Heart left ventricle (tissue), 16 donors: ENCODE measurements at places on chromosomes 2 and 18. TPM values are rescaled to one million over a fixed set of nuclear protein-coding genes. Genes with fewer than 3 reads are reported as not detected.

CFAP65 gene
- not detected for total RNA-seq

GRCh38 chr2:126145752-126146151 is 510.2 kb upstream of the GYPC start:
- H3K27me3 ChIP-seq, result no peaks in the 10 kb centered on the region
- no peak for DNase-seq
- H3K36me3 ChIP-seq, result no peaks in the 10 kb centered on the region

GRCh38 chr2:39492095-39492590 is 55.1 kb upstream of the MAP4K3 start:
- H3K27ac ChIP-seq, result peak overlapping the region; percentile 91
- no peaks in the 10 kb centered on the region for H3K27me3 ChIP-seq
- no peak for DNase-seq
- no peaks in the 10 kb centered on the region for H3K36me3 ChIP-seq
- H3K4me1 ChIP-seq, result peaks cover 27% of the 10 kb centered on the region

DNA sequence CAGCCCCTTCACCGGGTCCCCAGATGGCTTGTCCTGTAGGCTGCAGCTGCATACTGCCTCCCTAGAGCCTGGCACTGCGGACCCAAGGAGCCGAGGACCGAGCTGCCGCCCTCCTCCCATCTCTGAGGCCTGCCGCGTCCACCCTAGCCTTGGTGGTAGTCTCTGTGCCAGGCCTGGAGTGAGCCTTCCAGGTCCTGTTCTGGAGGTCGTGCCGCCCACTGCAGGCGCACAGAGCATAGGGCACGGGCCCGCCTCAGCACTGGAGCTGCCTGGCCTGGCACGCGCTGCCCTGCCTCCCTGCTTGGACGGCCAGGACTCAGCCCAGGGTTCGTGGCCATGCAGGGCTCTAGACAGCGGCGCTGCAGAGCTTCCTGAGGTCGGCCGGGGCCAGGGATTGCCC is 239.5 kb downstream of the DCDC2C start:
- no peak overlapping the region for H3K27ac ChIP-seq
- H3K4me1 ChIP-seq, result no peaks in the 10 kb centered on the region
- DNase-seq, result no peak
- no peak overlapping the region for H3K4me3 ChIP-seq

DNA sequence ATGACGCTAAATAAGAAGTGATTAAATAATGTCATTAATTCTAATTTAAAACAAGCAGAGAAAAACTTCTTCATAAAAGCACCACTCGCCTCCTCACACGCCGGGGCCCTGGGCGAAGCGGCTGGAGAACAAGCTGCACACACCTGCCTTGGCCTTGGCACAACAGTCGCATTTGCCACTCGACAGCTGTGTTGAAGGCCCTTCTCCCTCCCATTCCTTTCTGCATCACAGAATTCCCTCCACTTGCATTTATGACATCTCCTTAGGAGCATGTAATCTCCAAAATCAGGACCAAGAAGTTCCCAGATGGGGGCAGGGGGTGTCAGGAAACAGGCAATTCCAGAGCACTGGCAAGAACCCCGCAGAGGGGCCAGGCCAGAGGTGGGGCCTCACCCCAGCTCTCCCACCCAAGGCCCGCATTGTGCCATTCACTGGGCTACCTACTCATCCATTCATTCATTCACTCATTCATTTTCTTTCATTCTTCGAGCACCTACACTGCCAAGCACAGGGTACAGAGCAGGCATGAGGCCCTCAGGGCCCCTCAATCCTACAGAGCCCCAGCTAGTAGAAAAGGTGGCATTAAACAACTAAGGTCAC is 6.4 kb downstream of the HDAC4 start:
- no peak for DNase-seq
- H3K4me1 ChIP-seq, result peaks cover 6% of the 10 kb centered on the region
- H3K36me3 ChIP-seq, result no peaks in the 10 kb centered on the region
- H3K27ac ChIP-seq, result no peak overlapping the region
- no peak overlapping the region for H3K4me3 ChIP-seq

GRCh38 chr18:9735879-9736278 is 27.8 kb downstream of the RAB31 start:
- no peak overlapping the region for H3K4me3 ChIP-seq
- H3K27me3 ChIP-seq, result no peaks in the 10 kb centered on the region
- H3K27ac ChIP-seq, result no peak overlapping the region
- no peaks in the 10 kb centered on the region for H3K4me1 ChIP-seq
- peaks cover 3% of the 10 kb centered on the region for H3K36me3 ChIP-seq

GRCh38 chr2:207514451-207514850 is 15.3 kb upstream of the CREB1 start:
- peak overlapping the region; percentile 28 for H3K27ac ChIP-seq
- H3K4me1 ChIP-seq, result peaks cover 13% of the 10 kb centered on the region
- H3K4me3 ChIP-seq, result no peak overlapping the region
- DNase-seq, result no peak
